ENCODE measurements at places on chromosomes 2 and 18.

GRCh38 chr2:137872577-137872976 is 91.7 kb upstream of the HNMT start:
- DNase-seq, result no peak

DNA sequence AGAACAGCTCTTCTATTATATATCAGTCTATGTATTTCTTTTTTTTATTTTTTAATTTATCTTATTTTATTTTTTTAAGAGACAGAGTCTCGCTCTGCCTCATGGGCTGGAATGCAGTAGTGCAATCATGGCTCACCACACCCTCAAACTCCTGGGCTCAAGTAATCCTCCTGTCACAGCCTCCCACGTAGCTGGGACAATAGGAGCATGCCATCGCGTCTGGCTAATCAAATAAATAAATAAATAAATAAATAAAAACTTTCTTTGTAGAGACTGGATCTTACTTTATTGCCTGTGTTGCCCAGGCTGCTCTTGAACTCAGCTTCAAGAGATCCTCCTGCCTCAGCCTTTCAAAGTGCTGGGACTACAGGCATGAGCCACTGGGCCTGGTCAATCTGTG is 117.0 kb downstream of the RBMS1 start:
- no peak for DNase-seq

GRCh38 chr2:195810340-195811098 is 153.5 kb downstream of the SLC39A10 start:
- no peak for DNase-seq

GRCh38 chr18:36728345-36728744 is 100.5 kb downstream of the TPGS2 start:
- no peak for DNase-seq

DNA sequence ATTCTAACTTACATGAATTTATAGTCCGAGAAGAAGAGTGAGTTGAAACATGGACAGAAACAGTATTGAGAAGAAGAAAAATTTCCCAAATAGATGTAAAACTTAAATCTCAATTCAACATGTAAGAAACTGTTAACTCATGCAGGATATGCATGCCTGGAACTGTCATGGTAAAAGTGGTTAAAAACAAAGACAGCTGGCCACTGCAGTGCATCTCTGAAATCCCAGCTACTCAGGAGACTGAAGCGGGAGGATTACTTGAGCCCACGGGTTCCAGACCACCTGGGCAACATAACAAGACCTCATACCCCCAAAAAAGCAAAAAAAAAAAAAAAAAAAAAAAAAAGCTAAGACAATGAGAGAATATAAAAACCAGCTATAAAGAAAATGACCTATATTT is 93.0 kb upstream of the TTC27 start:
- no peak for DNase-seq

- no peak for DNase-seq
Measured at GRCh38 chr2:158975271-158975921, 7.0 kb downstream of the TANC1 start.

GRCh38 chr18:67951137-67951536 is 434.6 kb upstream of the DSEL start:
- no peak for DNase-seq

DNA sequence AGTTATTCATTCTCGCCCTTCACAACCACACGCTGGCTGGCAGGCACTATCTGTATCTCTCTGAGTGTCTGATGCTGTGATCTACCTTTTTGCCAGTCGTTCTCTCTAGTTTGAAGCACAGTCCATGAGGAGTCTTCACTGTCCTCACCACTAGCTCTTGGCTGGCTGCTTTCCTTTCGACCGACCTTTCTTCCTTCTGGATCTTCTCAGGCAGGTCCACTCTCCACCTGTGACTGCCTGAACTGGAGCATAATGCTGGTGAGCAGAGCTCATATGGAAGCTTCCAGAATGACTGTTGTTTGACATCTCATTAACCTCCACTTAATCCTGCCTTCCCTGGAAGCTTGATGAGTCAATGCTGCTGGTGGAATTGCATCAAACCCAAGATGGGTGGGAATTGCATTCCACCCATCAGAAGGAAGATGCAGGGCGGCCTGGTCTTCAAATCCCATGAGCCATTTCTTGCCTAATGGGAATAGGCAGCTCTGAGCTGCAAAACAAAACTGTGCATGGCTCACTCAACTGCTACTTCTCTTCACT is 283.5 kb upstream of the HDAC4 start:
- no peak for DNase-seq

Measured in right cardiac atrium (tissue), 5 donors.